A549 treated with DMSO at 1 μM for 4 hours (cell line): ENCODE measurements at places on chromosomes 7 and 10. TPM values are rescaled to one million over a fixed set of nuclear protein-coding genes. Genes with fewer than 3 reads are reported as not detected.

The TSPAN12 gene
- total RNA-seq: 0.49 to 0.82 TPM (median 0.67 TPM) in 5 replicates

The RARRES2 gene
- not detected in 5 replicates for total RNA-seq

The PIP4K2A gene
- total RNA-seq: 20.8 to 33.0 TPM (median 26.3 TPM) in 5 replicates

The LRRN3 gene
- total RNA-seq: 0.02 to 0.09 TPM (median 0.04 TPM) in 3 of 5 replicates, not detected in the others

The MTPN gene
- total RNA-seq: 109 to 142 TPM (median 129 TPM) in 5 replicates

The PRKCQ gene
- 4.2 to 4.9 TPM (median 4.5 TPM) in 5 replicates for total RNA-seq

The CNTNAP2 gene
- total RNA-seq: 0.02 to 0.06 TPM (median 0.06 TPM) in 3 of 5 replicates, not detected in the others

The C10orf53 gene
- total RNA-seq: not detected in 5 replicates

The DYDC2 gene
- 0.05 to 0.25 TPM in 2 of 5 replicates, not detected in the others for total RNA-seq

The TFEC gene
- total RNA-seq: 0.07 TPM in 1 of 5 replicates, not detected in the others

The OPN1SW gene
- total RNA-seq: not detected in 5 replicates

The NKX2-3 gene
- total RNA-seq: 0.06 TPM in 1 of 5 replicates, not detected in the others

The LMOD2 gene
- total RNA-seq: not detected in 5 replicates

The MDFIC gene
- 20.8 to 28.1 TPM (median 26.1 TPM) in 5 replicates for total RNA-seq

The OR6B1 gene
- total RNA-seq: not detected in 5 replicates

The FAM25G gene
- total RNA-seq: 0.65 to 1.8 TPM in 2 of 5 replicates, not detected in the others

The HEPACAM2 gene
- total RNA-seq: not detected in 5 replicates

The AKR1C4 gene
- 0.15 to 0.39 TPM (median 0.24 TPM) in 5 replicates for total RNA-seq

The CRHR2 gene
- not detected in 5 replicates for total RNA-seq

The DDC gene
- 0.76 to 1.8 TPM (median 1.2 TPM) in 5 replicates for total RNA-seq

The SPDYE9 gene
- not detected in 5 replicates for total RNA-seq

The LSM5 gene
- 81.2 to 117 TPM (median 103 TPM) in 5 replicates for total RNA-seq

The MEOX2 gene
- total RNA-seq: not detected in 5 replicates

The PLEKHA8 gene
- 4.7 to 7.6 TPM (median 6.7 TPM) in 5 replicates for total RNA-seq

The ACTL6B gene
- total RNA-seq: not detected in 5 replicates

The CDHR3 gene
- total RNA-seq: 4.5 to 5.9 TPM (median 5.6 TPM) in 5 replicates

The CCM2 gene
- total RNA-seq: 34.0 to 45.1 TPM (median 41.0 TPM) in 5 replicates

The SLC18A2 gene
- total RNA-seq: 0.03 to 0.08 TPM (median 0.05 TPM) in 4 of 5 replicates, not detected in the other

The ASAH2B gene
- total RNA-seq: 4.2 to 5.5 TPM (median 4.7 TPM) in 5 replicates

The IFIT2 gene
- 2.5 to 5.4 TPM (median 3.4 TPM) in 5 replicates for total RNA-seq

The HTR7 gene
- 0.09 to 0.15 TPM (median 0.10 TPM) in 5 replicates for total RNA-seq

The OR2F2 gene
- not detected in 5 replicates for total RNA-seq

The DNAH11 gene
- 0.02 to 0.26 TPM (median 0.10 TPM) in 5 replicates for total RNA-seq

The MCM7 gene
- total RNA-seq: 236 to 264 TPM (median 254 TPM) in 5 replicates

The ADAMTS14 gene
- total RNA-seq: 0.08 to 0.11 TPM (median 0.08 TPM) in 5 replicates

The SUPV3L1 gene
- total RNA-seq: 37.2 to 39.9 TPM (median 38.5 TPM) in 5 replicates

The AKR1C3 gene
- 1,116 to 1,302 TPM (median 1,202 TPM) in 5 replicates for total RNA-seq

The HTR5A gene
- not detected in 5 replicates for total RNA-seq

The ARHGAP22 gene
- 3.5 to 4.9 TPM (median 4.1 TPM) in 5 replicates for total RNA-seq

The GPR141 gene
- total RNA-seq: not detected in 5 replicates

The CCDC7 gene
- 0.56 to 1.2 TPM (median 0.86 TPM) in 5 replicates for total RNA-seq

The STEAP1B gene
- total RNA-seq: 0.15 to 0.49 TPM (median 0.30 TPM) in 4 of 5 replicates, not detected in the other

The SPDYE1 gene
- total RNA-seq: not detected in 5 replicates
